Lung (tissue), 17 donors: ENCODE measurements at places on chromosomes 13 and 19. TPM values are rescaled to one million over a fixed set of nuclear protein-coding genes. Genes with fewer than 3 reads are reported as not detected.

The ICAM4 gene
- 38.8 TPM for total RNA-seq

GRCh38 chr13:31072041-31072440 lies 89.7 kb downstream of the HSPH1 start:
- no peak for DNase-seq
- H3K27ac ChIP-seq: no peak overlapping the region
- no peaks in the 10 kb centered on the region for H3K4me1 ChIP-seq
- H3K36me3 ChIP-seq: no peaks in the 10 kb centered on the region
- H3K4me3 ChIP-seq: no peak overlapping the region

DNA sequence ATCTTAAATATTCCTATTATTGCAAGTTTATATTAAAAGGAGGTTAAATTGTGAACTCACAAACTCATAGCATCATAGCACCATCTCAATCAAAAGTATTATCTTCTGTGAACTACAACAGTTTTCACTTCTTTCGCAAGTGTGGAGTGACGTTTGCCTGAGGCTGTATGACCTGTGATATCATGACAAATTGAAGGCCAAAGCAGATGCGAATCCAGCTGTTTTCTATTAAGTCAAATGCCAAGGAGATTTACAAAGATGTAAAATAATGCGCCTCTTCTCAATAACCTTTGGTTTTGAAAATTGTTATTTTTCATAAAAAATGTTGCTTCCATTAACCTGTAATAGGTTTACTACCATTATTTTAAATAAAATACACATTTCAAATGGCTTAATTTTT lies 7.6 kb upstream of the PEG3 start:
- H3K4me1 ChIP-seq: no peaks in the 10 kb centered on the region
- H3K27ac ChIP-seq: no peak overlapping the region
- DNase-seq: no peak
- no peak overlapping the region for H3K4me3 ChIP-seq

- no peaks in the 10 kb centered on the region for H3K27me3 ChIP-seq
- no peak overlapping the region for H3K4me3 ChIP-seq
- peaks cover 2% of the 10 kb centered on the region for H3K4me1 ChIP-seq
- DNase-seq: peak; percentile 59
Observed at GRCh38 chr13:76879203-76879882, 6.9 kb downstream of the KCTD12 start.

- no peaks in the 10 kb centered on the region for H3K4me1 ChIP-seq
- no peaks in the 10 kb centered on the region for H3K36me3 ChIP-seq
- no peak for DNase-seq
- H3K27me3 ChIP-seq: no peaks in the 10 kb centered on the region
- H3K27ac ChIP-seq: no peak overlapping the region
- no peak overlapping the region for H3K4me3 ChIP-seq
Observed at GRCh38 chr19:23145617-23146415, 29.0 kb downstream of the ZNF730 start.

The HIPK4 gene
- total RNA-seq: 0.43 TPM

DNA sequence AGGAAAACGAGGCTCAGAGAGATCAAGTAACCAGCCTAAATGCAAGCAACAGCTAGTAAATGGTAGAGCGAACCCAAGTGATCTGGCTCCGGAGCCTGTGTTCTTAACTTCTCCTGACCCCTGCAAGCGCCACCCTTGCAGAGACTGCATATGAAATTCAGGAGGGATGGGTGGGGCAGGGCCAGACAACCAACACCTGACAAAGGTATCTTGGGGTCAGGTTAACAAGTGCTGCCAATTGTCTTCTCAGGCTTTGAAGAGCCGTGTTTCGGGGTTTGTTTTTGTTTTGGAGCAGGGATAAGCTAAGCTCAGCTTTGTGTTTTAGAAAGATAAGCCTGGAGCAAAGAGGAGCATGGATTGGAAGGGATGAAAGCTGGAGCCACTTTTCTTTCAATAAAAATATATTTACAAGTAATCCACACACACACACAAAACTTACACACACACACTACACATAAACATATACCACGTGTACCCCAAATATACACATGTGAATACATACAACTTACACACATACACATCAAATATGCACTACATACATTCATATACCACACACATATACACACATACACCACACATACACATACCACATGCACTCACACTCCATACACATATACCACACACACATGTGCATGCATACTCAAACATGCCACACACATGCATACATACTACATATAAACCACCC lies 722.0 kb downstream of the DIAPH3 start:
- H3K36me3 ChIP-seq: no peaks in the 10 kb centered on the region
- H3K4me1 ChIP-seq: no peaks in the 10 kb centered on the region
- H3K4me3 ChIP-seq: no peak overlapping the region
- H3K27me3 ChIP-seq: no peaks in the 10 kb centered on the region
- no peak for DNase-seq
- no peak overlapping the region for H3K27ac ChIP-seq

The GFY gene
- not detected for total RNA-seq

DNA sequence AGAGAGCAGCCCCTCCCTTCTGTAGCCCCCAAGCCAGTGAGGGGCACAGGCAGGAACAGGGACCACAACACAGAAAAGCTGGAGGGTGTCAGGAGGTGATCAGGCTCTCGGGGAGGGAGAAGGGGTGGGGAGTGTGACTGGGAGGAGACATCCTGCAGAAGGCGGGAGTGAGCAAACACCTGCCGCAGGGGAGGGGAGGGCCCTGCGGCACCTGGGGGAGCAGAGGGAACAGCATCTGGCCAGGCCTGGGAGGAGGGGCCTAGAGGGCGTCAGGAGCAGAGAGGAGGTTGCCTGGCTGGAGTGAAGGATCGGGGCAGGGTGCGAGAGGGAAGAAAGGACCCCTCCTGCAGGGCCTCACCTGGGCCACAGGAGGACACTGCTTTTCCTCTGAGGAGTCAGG lies 4.2 kb downstream of the KLK3 start:
- no peak overlapping the region for H3K27ac ChIP-seq
- no peaks in the 10 kb centered on the region for H3K4me1 ChIP-seq
- no peaks in the 10 kb centered on the region for H3K36me3 ChIP-seq
- no peak overlapping the region for H3K4me3 ChIP-seq

DNA sequence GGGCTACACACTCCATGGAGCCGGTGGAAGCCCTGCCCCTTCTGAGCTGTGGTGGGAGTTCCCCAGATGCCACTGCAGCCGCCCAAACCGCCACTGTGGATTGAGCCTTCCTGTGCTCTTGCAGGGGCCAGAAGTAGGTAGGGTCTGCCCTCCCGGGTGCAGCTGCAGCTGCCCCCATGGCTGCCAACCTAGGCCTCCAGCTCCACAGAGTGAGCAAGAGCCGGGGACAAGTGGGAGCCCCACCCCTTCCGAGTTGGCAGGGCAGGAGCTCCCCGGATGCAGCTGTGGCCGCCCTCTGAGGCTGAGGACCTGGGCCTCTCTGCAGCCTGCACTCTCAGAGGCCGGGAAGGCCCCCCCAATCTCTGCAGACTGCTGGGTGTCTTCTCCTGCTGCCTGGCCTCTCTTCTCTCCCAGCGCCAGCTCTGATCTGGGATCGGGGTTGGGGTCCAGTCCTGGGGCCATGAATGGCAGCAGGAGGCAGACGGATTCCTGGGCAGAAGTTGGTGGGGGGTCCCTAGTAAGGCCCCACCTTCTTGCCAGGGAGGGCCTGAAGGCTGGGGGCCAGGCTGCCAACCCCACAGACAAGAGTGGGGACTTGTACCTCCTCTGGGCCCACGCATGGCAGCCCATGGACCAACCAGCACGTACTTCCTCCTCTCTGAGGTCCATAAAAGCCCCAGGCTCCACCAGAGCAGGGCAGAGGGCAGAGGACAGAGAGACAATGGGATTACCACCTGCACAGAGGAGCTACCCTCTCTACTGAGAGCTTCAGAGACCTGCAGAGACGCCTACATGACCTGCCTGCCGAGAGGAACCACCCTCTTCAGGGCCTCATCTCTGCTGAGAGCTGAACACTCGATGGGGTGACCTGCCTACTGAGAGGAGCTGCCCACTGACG lies 28.9 kb downstream of the AP2S1 start:
- DNase-seq: no peak
- H3K36me3 ChIP-seq: no peaks in the 10 kb centered on the region
- no peak overlapping the region for H3K4me3 ChIP-seq
- H3K27me3 ChIP-seq: no peaks in the 10 kb centered on the region

DNA sequence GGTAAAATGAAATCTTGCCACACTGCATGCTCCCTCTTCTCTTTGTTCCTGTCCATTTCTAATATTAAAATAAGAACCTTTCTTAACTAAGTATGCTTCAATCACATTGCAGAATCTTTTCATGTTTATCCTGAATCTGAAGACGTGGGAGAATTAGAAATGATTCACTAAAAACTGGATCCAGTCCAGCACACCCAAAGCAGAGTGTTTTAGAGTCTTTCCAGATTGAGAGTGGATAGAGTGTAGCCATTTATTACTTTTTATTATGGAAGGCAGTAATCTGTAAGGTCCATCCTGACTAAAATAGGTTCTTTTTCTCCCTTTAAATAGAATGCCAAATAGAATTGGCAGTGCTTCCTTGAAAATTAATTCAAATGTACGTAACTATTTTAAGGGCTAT lies 453.5 kb downstream of the TDRD3 start:
- H3K27ac ChIP-seq: no peak overlapping the region
- no peaks in the 10 kb centered on the region for H3K27me3 ChIP-seq
- H3K4me1 ChIP-seq: no peaks in the 10 kb centered on the region
- no peaks in the 10 kb centered on the region for H3K36me3 ChIP-seq
- DNase-seq: peak; percentile 78
- no peak overlapping the region for H3K4me3 ChIP-seq

DNA sequence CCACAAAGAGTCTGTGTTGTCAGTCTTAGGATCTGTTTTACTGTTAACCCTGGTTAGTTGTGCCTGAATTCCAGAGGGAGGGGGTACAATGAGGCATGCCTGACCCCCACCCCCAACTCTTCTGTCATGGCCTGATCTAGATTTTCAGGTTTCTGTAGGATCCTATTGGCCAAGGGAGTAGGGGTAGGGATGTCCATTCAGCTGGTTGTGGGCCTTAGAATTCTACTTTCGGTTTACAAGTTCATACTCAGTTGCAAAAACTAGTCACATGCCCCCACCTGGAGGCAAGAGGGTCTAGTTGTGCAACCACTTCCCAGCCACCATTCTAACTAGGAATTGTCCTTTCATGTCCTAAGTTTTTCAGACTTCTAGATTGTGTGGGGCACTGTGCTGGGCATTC lies 94.3 kb upstream of the MBNL2 start:
- DNase-seq: no peak

DNA sequence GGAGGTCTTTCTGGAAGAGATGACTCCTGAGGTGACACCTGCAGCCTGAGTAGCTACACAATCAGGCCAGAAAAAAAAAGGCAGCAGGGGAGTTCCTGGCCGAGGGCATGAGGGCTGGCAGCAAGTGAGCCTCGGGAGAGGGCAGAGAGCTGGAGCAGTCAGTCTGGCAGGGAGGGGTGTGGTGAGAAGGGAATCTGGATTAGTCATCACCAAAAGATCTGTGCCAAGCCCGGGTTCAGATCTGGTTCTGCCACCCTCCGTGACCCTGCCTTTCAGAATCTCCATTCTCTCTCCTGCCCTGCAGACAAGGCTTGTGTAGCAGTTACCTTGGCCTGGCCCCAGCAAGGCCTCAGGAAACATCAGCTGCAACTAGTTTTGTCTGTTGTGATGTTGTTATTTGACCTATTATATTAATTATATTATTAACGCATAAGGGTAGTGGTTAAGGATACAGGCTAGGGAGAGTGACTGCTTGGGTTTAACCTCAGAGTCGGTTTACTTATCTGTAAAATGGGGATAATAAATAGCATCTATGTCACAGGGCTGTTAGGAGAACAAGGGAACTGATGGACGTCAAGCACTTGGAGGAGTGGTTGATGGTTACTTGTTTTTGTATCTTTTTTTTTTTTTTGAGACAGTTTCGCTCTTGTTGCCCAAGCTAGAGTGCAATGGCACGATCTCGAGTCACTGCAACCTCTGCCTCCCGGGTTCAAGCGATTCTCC lies 2.7 kb upstream of the CAPNS1 start:
- H3K4me3 ChIP-seq: no peak overlapping the region
- DNase-seq: peak; percentile 22
- no peaks in the 10 kb centered on the region for H3K36me3 ChIP-seq
- H3K27me3 ChIP-seq: no peaks in the 10 kb centered on the region
- peaks cover 4% of the 10 kb centered on the region for H3K4me1 ChIP-seq

- no peak overlapping the region for H3K4me3 ChIP-seq
- peaks cover 44% of the 10 kb centered on the region for H3K36me3 ChIP-seq
- H3K27ac ChIP-seq: no peak overlapping the region
- DNase-seq: no peak
- no peaks in the 10 kb centered on the region for H3K27me3 ChIP-seq
Observed at GRCh38 chr13:98827449-98827848, 75.0 kb upstream of the SLC15A1 start.

- no peaks in the 10 kb centered on the region for H3K36me3 ChIP-seq
- no peak for DNase-seq
- peaks cover 24% of the 10 kb centered on the region for H3K27me3 ChIP-seq
- H3K4me3 ChIP-seq: no peak overlapping the region
- H3K4me1 ChIP-seq: no peaks in the 10 kb centered on the region
Observed at GRCh38 chr13:112238436-112238995, 137.6 kb upstream of the SPACA7 start.

DNA sequence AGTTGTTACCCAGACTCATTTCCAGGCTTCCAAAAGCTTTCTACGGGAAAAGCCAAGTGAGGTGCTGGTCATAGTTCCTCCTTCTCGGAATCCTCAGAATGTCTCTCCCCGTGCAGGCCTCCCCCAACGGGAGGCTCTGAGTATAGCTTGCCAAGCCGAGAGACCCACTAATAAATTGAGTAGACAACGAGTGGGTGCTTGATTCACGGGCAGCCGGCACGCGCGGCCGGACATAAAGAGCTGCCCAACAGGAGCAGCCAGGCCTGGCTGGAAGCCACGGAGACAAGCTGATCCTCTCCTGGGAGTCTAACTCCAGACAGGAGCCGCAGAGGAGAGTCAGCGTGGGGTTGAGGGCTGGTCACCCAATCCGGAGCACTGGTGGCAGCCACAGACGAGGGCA lies 43.4 kb upstream of the MEDAG start:
- H3K4me3 ChIP-seq: no peak overlapping the region
- no peak overlapping the region for H3K27ac ChIP-seq
- no peaks in the 10 kb centered on the region for H3K36me3 ChIP-seq
- H3K4me1 ChIP-seq: peaks cover 34% of the 10 kb centered on the region
- no peak for DNase-seq

The JAK3 gene
- 17.3 TPM for total RNA-seq

DNA sequence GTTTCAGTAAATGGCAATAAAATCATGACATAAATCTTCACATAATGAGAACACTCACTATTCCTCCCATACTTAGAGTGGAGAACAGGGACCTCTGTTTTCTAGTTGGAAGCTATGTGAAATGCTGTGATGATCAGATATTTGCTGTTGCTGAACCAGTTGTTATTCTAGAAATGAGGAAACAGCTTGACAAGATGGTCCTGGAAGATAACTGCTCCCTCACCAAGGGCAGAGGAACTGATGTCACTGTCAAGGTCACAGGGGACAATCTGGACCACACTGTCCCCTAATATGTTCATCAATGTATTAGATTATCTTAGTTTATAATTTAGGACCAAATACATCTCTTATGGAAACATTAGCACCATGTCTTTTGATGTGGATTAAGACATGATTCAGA lies 1173.3 kb downstream of the PCDH17 start:
- DNase-seq: peak; percentile 19
- H3K27me3 ChIP-seq: no peaks in the 10 kb centered on the region
- H3K36me3 ChIP-seq: no peaks in the 10 kb centered on the region
- no peaks in the 10 kb centered on the region for H3K4me1 ChIP-seq
- H3K27ac ChIP-seq: no peak overlapping the region

The NFIX gene
- 190 TPM for total RNA-seq
